ENCODE measurements at places on chromosomes 5 and 9. TPM values are rescaled to one million over a fixed set of nuclear protein-coding genes. Genes with fewer than 3 reads are reported as not detected.

DNA sequence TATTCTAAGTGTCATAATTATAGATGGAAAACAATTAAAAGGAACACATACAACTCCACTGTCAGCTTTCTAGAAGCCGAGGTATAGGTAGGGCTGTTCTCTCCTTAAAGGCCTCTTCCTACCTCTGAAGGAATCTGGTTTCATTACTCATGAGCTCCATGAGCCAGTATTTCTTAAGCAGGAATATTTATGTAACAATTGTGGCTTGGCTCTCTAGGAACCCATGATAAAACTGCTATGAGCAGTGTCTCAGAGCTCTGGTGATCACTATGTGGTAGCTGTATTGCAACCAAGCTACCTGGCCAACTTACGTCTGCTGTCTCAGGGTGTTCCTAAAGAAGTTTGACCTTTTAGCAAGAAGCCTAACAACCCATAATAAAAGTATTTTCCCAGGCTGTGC, 157.7 kb downstream of the CEP120 start:
- ATAC-seq: no peak

DNA sequence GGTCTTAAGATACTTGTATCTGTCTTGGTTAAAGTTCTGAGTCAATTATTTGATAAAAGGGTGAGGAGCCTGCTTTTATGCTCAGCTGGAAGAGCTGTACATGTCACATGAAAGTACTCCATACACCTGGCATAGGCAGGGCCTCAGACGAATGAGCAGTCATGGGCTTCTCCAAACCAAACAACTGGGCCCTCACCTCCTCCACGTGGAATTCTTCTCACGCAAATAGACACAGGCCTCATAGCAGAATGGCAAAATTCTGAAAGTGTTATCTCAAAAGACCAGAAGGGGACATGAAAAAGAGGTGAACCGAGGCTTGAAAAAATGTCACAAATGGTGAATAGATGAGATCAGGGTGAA, 48.6 kb downstream of the FAM240B start:
- no peak for ATAC-seq

- ATAC-seq: peak; percentile 89
These were observed 52.2 kb downstream of the GARNL3 start for GRCh38 chr9:127316586-127317323.

- ATAC-seq: no peak
These were observed 475.6 kb upstream of the PTGER4 start for GRCh38 chr5:40204144-40204543.

The PCDHGA2 gene
- 5.6 TPM for total RNA-seq

DNA sequence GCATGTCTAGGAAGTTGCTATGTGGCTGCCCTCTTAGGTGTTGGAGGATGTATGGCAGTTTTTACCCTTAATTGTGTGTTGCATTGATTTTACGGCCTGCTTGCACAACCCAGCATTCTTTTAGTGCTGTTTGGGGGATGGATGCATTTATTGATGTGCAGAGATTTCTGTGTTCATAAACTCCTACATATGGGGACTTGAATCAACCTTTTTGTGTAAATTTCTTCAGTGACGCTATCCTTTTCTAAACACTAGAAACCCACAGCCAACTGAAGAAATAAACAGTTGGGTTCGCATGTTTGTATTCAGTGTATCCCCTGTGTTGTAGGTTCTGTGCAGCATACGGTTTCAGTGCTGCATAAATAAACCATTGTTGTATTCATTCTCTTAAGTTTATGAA, 263.7 kb downstream of the RASEF start:
- no peak for ATAC-seq

Data from gastroesophageal sphincter (tissue), 4 donors.